Naive thymus-derived CD8-positive, alpha-beta T cell (primary cell): ENCODE measurements at places on chromosomes 5 and 9. TPM values are rescaled to one million over a fixed set of nuclear protein-coding genes. Genes with fewer than 3 reads are reported as not detected.

DNA sequence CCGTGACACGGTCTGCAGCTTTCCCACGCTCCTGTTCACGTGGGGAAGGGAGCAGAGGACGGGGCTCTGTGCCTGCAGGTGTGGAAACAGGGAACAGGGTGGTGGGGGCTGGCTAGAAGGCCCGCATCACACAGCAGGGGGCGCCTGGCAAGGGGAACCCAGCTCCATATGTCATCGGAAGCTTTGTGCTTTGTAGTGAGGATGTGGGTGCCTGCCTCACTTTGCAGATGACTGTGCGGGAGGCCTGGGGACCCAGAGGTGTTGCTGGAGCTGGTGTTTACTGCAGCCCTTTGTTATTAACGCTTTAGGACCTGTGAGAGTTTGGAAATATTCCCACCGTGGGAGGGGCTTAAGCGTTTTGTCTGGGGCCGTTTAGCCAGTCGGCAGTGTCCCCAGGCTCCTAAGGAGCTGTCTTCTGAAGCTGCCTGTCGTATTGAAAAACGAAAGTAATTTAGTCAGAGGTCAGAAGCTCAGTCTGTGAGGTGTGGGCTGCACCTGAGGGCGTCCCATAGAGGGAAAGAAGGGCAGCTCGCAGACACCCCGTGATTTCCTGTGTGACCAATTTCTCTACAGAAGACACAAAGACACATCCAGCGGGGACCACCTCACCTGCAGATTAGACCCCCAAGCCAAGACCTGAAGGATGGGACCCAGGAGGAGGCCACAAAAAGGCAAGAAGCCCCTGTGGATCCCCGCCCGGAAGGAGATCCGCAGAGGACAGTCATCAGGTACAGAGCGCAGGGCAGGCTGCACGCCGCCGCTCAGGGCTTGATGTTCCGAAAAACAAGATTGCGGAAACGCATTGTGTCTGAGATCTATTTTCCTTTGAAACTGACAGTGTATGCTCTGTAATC is 9.1 kb downstream of the MAN1B1 start:
- H3K4me1 ChIP-seq = peaks cover 14% of the 10 kb centered on the region

DNA sequence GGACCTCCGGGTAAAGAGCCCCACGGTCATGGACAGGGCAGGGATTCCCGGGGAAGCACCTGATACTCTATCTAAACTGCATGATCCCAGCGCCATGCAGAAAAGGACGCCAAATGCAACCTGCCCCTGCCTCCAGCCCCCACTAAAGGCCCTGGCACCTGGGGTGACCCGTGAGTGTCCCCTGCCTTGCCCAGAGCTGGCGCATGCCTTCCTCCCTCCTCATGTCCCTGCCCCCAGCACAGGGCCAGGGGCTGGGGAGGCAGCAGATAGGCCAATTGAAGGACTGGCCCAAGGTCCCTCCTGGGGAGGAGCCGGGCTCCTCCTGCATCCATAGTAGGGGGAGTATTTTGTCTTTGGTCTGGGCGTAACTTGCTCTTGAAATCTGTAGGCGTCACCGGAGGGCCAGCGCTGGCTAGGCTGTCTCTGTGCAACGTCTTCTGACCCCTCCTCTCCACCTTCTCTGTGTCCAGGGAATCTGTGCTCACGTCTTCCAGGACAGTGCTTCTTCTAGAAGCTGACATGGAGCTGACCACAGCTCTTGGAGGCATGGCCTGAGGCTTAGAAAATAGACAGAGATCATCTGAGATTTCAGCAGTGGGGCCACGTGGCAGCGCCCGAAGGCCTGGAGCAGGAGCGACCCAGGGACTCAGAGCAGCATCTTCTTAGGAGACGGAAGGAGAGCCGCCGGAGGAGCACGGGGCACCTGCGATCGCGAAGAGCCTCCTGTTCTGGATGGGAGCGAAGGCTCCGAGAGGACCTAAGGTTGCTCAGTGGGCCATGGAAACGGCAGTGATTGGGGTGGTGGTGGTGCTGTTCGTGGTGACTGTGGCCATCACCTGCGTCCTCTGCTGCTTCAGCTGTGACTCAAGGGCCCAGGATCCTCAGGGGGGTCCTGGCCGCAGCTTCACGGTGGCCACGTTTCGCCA is 660 bp downstream of the SPAAR start:
- no peaks in the 10 kb centered on the region for H3K36me3 ChIP-seq
- H3K27ac ChIP-seq = peak overlapping the region; percentile 90
- no peak for DNase-seq
- H3K4me3 ChIP-seq = peak overlapping the region; percentile 75
- H3K27me3 ChIP-seq = no peaks in the 10 kb centered on the region
- H3K4me1 ChIP-seq = peaks cover 36% of the 10 kb centered on the region

- peaks cover 10% of the 10 kb centered on the region for H3K4me1 ChIP-seq
- no peak for DNase-seq
Observed at GRCh38 chr5:169300468-169301385, at the start of gene SLIT3. Gene SLIT3 (minus strand): TSS chr5:169301139. CDS start chr5:169300709, 430 bp downstream.

DNA sequence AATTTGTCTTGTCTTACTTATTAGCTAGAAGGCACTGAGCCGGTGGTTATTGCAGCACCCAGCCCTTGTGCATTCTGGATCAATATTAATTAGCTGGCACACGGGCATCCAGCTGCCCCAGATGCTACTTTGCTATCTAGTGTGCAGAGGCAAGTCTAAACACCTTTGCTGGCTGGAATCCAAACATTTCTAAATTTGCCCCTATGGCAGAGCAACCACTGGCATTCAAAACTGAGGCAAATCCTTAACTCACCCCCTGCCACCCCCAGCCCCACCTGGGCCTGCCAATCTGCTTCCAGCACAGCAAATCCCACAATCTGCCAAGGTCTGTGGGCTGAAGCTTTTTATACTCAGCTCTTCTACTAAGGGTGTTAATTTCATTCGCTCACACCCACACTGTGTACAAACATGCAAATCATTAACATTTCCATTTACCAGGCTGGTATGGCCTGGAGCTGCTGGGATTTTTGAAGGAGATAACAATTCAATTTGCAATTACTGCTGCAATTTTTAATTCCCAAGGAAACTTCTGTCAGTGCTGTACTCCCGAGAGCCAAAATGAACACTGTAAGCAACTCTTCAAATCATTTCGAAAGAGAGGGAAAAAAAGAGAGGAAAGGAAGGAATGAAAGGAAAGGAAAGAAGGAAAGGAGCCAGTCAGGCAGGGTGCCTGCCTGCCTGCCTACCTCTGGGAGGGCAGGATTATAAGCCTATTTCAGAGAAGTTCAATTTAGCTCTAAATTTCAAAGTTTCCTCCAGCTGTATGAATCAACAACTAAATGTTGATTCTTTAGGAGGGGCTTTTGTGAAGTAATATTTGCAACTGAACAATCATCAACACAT is 35.5 kb downstream of the RAPGEF1 start:
- H3K27me3 ChIP-seq = no peaks in the 10 kb centered on the region
- H3K4me3 ChIP-seq = no peak overlapping the region
- H3K4me1 ChIP-seq = peaks cover 98% of the 10 kb centered on the region

GRCh38 chr5:128196080-128196479 is 112.5 kb downstream of the SLC12A2 start:
- H3K4me3 ChIP-seq = no peak overlapping the region
- peak overlapping the region; percentile 94 for H3K27ac ChIP-seq

DNA sequence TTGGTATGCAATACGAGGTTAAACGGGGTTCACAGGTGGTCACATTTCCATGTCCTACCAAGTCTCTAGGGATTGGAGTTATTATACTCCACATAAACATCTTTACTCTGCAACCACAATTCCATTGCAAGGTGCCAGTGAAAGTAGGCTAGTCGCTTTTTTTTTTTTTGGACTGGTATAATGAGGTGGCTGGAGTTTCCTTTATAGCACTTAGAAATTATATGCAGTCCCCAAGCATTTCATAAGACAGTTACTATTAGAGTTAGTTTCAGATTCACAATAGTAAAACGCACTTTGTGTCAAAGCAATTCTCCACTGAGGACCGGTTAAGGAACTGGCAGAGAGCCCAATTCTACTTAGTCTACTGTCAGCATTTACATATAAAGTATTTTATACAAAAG is 1.4 kb downstream of the MEF2C start:
- peaks cover 20% of the 10 kb centered on the region for H3K4me1 ChIP-seq
- no peaks in the 10 kb centered on the region for H3K36me3 ChIP-seq
- no peak overlapping the region for H3K27ac ChIP-seq
- H3K27me3 ChIP-seq = peaks cover 30% of the 10 kb centered on the region
- no peak overlapping the region for H3K4me3 ChIP-seq

DNA sequence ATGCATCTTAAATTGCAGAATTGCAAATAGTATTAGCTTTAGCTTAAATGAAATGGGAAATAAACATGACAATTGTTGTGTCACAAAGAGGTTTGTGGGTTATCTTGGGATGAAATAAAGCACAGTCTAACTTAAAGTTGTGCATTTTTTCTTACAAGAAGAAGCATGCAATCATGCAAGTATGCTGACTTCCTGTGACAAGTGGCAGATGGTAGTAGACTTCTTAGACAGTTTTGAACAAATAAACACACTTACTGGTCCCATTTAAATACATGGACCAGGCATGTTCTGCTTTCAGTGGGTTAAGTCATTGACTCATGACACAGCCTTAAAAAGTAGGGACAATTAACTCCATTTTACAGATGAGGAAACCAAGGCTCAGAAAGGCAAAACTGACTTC is 15.9 kb upstream of the C5orf63 start:
- H3K27me3 ChIP-seq = no peaks in the 10 kb centered on the region
- DNase-seq = no peak
- no peaks in the 10 kb centered on the region for H3K36me3 ChIP-seq
- H3K27ac ChIP-seq = peak overlapping the region; percentile 69
- no peak overlapping the region for H3K4me3 ChIP-seq
- peaks cover 15% of the 10 kb centered on the region for H3K4me1 ChIP-seq

GRCh38 chr5:157253547-157253946 is 12.4 kb upstream of the CYFIP2 start:
- H3K4me1 ChIP-seq = peaks cover 94% of the 10 kb centered on the region
- no peaks in the 10 kb centered on the region for H3K27me3 ChIP-seq
- peak overlapping the region; percentile 90 for H3K27ac ChIP-seq
- no peak for DNase-seq
- peak overlapping the region; percentile 79 for H3K4me3 ChIP-seq

DNA sequence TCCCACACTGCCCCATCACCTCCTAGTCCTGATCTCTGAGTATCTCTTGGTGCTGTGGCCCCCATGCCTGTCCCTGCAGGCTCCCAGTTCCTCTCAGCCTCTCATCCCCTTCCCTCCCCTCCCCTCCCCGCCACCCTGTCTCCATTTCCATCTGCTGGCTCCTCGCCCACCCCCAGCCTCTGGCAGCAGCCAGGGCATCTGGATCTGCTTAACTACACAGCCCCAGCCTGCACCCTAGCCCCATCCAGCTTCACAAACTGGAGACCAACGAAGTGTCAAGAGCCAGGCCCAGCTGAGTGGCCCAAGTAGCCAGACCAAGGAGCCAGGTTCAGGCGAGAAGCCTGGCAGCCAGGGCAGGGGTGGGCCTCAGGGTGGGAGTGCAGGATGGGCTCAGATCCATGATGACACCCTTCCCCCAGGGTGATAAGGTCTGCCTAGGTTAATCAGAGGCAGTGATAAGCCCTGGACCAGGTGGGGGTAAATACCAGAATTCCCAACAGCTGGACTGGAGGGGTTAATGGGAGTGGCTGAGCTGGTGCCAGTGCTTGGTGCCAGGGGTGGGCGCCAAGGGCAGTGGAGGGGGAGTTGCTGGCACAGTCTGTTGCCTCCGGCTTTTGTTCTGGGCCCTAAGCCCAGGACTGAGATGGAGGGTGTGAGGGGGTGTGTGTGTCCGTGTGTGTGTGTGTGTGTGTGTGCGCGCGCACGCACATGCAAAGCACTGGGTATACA is 2.5 kb downstream of the IL11RA start:
- H3K36me3 ChIP-seq = no peaks in the 10 kb centered on the region
- peaks cover 22% of the 10 kb centered on the region for H3K4me1 ChIP-seq
- H3K27me3 ChIP-seq = no peaks in the 10 kb centered on the region

DNA sequence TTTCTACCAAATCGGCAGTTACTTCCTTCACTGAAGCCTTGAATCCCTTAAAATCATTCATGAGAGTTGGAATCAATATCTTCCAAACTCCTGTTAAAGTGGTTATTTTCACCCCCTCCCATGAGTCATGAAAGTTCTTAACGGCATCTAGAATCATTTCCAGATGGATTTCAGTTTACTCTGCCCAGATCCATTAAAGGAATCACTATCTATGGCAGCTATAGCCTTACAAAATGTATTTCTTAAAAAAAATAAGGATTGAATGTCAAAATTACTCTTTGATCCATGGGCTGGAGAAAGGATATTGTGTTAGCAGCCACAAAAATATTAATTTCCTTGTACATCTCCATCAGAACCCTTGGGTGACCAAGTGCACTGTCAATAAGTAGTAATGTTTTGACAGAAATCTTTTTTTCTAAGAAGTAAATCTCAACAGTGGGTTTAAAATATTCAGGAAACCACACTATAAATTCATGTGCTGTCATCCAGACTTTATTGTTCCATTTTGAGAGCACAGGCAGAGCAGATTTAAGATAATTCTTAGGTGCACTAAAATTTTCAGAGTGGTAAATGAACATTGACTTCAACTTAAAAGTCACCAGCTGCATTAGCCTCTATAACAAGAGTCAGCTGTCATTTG is 767.7 kb downstream of the DTWD2 start:
- no peaks in the 10 kb centered on the region for H3K36me3 ChIP-seq
- DNase-seq = no peak
- H3K4me3 ChIP-seq = no peak overlapping the region
- no peaks in the 10 kb centered on the region for H3K4me1 ChIP-seq

- no peak for DNase-seq
- peak overlapping the region; percentile 68 for H3K27ac ChIP-seq
- no peaks in the 10 kb centered on the region for H3K27me3 ChIP-seq
- H3K4me3 ChIP-seq = peak overlapping the region; percentile 65
- H3K36me3 ChIP-seq = peaks cover 56% of the 10 kb centered on the region
- H3K4me1 ChIP-seq = peaks cover 85% of the 10 kb centered on the region
Observed at GRCh38 chr5:55988979-55989638, 5.7 kb downstream of the IL6ST start.

DNA sequence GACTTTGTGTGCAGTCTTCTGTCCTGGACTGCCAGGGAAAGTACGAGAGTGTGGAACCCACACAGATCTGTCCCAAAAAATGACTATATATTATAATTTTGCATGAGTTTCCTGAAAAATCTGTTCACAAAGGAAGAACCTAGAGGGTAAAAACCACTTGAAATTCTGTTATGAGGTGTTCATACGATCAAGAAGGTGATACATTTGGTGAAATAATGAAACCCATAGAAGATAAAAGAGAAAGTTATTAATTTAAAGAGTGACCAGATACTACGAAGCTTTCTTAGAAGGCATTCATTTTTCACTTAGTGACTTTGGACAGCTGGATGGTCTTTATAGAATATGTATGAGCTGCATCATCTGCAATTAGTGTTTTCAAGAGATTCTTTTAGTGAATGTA is 32.9 kb downstream of the SLC12A2 start:
- H3K27ac ChIP-seq = no peak overlapping the region
- peaks cover 6% of the 10 kb centered on the region for H3K4me1 ChIP-seq
- no peak overlapping the region for H3K4me3 ChIP-seq
- H3K36me3 ChIP-seq = peaks cover 64% of the 10 kb centered on the region
- DNase-seq = no peak

TMEM215 gene
- total RNA-seq = not detected

TXNDC8 gene
- not detected for total RNA-seq

ZFP37 gene
- total RNA-seq = 4.1 TPM

CATSPER3 gene
- total RNA-seq = 0.80 TPM
